ENCODE measurements at places on chromosomes 3 and 15. TPM values are rescaled to one million over a fixed set of nuclear protein-coding genes. Genes with fewer than 3 reads are reported as not detected.
A peak's percentile ranks its signal among the peaks of the same experiment; 100 is the strongest.

DNA sequence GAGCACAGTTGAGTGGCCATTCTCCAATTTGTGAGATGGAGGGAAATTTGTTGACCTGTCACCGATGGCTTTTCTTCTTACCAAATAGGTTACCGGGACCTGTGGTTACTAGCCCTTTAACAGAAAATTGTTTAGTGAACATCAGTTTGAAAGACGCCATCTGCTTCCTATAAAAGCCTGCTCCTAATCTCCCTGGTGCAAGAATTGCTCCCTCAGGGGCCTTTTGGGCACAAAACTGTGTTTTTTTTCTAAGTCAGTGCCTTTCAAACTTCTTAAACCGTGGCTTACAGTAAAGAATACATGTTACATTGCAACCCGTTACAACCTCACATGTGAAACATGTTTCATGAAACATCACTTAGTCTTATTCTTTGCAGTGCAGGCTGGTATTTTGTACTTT lies 15.0 kb downstream of the CACNA2D3 start:
- no peak for DNase-seq

DNA sequence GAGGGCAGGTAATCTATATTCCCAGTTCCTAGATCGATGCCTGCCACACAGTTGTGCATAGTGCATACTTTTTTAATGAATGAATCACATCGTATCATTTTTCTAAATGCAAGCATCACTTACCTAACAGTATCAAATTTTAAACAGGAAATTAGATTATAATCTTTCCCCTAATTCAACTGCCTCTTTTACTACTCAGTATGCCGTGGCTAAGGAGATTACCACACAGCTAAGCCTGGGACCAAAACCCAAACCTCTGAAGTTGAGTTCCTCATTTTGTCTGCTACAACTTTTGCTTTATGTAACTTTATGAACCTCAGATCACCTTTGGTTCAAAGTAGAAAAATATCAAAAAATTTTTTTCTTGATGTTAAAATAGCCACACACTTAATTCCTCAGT lies 53.2 kb upstream of the FNDC3B start:
- no peak for DNase-seq

DNA sequence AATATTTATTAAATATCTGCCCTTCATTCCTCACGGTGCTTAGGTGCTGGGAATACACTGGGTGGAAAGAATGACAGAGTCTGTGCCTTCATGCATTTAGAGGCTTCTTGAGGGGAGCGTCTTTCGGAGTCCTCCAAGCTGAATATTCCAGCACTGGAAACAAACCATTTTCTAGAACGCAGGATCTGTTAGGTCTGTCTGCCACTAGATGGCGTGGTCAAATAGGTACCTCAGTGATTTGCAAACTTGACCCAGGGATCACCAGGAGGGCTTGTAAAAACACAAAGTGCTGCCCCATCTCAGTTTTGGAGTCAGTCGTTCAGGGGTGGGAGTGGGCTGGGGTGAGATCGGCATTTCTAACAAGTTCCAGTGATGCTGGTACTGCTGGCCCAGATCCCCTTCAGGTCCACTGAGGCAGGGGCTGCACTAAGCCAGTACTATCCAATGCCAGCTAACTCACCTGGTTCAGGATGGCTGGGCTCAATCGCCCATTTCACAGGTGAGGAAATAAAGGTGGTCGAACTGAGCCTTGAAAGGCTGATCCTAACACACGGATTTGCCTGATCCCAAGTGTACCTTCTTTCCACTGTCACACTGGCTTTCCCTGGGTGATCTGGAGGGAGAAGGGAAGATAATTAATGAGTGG lies 14.8 kb downstream of the ARNT2 start:
- no peak for DNase-seq

- DNase-seq: no peak
Observed at GRCh38 chr3:30469133-30469532, 137.3 kb upstream of the TGFBR2 start.

DNA sequence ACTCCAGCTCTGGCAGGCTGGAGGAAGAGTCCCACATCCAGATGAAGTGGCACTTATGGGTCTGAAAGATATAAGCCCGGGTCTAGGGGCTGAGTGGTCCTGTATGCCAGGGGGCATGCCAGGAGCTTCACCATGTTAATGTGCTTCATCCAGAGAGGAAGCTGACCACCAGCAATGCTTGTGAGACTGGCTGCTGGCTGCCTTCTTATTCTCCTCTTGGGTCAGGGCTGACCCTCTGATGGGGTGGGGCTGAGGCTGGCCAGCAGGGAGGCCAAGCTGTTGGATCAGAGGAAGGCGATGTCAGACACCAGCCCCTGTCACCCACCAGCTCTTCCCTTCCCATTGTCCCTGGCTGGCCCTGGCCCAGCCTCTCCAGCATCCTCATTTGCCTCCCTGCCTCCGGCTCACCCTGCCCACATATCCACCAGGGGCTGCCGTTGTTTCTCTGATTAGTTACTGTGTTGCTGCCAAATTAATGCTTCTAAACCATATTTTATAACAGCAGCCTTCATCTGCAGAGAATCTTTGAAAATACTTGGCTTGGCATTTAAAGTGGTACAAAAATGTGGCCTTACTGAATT lies 20.4 kb upstream of the PSTPIP1 start:
- DNase-seq: no peak

DNA sequence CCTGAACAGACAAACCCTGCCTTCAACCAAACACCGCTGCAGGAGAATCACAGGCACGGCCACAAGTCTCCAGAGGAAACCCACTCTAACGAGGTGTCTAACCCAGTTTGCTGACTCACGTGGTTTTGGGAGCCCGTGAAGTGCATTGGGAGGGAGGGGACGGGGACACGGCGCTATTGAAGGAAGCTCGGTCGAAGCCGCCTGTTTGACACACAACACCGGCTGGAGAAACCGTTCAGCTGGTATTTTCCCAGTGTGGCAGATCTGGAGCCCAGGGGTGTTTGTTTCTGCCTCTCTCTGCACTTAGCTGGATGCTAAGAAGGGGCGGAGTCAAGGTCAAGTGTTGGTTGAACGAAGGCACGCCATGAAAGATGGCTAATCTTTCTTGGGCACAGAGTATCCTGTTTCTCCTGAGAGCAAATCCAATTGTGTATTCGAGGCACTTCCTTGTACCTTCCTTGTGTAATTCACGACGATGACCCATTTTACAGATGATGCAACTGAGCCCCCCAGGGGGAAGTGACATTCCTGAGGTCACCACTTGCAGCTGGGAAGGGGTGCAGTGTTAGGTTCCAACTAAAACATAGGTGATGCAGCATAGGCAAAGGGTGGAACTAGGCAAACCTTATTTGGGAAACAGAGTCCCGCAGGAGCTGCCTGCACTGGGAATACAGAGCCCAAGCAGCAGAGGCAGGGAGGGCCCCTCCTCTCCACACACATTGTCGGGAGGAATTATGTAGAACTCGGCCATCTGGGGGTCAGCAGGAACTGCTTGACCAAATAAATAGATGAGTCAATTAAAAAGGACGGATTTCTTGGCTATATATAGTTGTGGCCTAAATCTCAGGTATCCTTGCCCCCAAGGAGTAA lies 22.5 kb downstream of the SLC6A6 start:
- peak; percentile 27 for DNase-seq

DNA sequence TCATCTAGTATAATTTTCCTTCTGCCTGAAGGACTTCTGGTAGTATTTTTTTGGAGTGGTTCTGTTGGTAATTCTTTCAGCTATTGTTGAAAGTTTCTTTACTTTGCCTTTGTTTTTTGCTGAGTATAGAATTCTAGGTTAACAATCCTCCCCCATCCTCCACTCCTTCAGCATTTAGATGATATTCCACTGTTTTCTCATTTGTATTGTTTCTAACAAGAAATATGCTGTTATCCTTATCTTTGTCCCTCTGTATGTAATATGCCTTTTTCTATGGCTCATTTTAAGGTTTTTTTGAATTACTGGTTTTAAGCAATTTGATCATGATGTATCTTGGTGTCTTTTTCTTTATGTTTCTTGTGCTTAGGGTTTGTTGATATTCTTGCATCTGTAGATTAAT lies 53.9 kb downstream of the KLF15 start:
- DNase-seq: no peak

GRCh38 chr3:23217872-23218554 lies 14.9 kb downstream of the UBE2E2 start:
- DNase-seq: no peak

Gene RAD51
- 73.2 TPM for total RNA-seq

Gene GABRR3
- not detected for total RNA-seq

Gene PLXNA1
- 5.2 TPM for total RNA-seq

Gene TTLL13
- total RNA-seq: 0.24 TPM

Gene ALCAM
- 19.4 TPM for total RNA-seq

All from activated T-cell treated with anti-CD3 and anti-CD28 coated beads, Interleukin-2, amount 50 U/mL, for 72 hours (primary cell).